NCI-H69 (cell line): ENCODE measurements at places on chromosomes 16 and 17.
A peak's percentile ranks its signal among the peaks of the same experiment; 100 is the strongest.

DNA sequence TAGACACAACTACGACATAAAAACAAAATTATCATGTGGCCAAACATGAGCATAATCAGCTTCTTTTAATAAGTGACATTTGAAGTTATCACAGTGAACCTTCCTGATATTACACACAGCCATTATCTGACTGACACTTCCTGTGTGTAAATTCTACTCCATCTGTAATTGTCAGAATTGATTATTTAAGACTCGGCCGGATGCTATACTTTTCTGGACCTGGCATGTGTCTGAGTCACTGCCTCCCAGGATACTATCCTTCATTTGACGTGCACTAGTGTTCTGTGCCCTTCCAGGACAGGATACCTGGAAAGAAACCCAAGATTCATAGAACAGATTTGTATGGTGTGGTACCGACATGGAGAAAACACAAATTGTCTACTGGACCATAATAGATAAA lies 242.0 kb downstream of the HS3ST3A1 start:
- no peak for DNase-seq

- no peak for DNase-seq
Measured at GRCh38 chr17:55833306-55833705, 82.5 kb downstream of the PCTP start.

GRCh38 chr17:67605256-67605912 lies 112.4 kb upstream of the NOL11 start:
- no peak for DNase-seq

GRCh38 chr16:1048442-1049112 lies 24.0 kb upstream of the SSTR5 start:
- peak; percentile 85 for DNase-seq

DNA sequence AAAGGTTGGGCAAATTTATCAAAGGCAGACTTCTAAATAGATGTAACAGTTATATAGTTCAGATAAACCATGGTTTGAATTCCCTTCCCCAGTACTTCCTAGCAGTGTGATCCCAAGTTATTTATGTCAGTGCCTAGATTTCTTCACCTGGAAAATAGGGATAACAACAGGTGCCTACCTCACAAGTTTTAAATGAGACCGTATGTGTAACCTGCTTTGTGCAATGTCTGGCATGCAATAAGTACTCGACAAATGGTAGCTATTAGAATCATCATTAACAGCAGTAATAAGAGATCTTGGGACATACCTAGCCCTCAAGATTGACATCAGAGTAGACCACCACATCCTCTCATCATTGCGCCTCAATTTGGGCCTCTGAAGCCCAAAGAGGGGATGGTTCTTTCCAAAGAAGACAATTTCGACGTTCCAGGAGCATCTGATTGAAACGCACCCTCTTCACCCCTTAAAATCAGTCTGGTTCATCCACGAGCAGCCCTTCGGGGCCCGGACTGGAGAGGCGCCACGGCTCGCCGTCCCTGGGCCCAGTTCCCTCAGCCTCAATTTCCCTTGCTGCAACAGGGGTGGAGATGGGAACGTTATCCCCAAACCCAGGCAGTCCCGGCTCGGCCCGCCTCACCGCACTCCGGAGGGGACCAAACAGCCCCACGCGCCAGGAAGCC lies 541 bp downstream of the ACACA start:
- DNase-seq, result peak; percentile 57

DNA sequence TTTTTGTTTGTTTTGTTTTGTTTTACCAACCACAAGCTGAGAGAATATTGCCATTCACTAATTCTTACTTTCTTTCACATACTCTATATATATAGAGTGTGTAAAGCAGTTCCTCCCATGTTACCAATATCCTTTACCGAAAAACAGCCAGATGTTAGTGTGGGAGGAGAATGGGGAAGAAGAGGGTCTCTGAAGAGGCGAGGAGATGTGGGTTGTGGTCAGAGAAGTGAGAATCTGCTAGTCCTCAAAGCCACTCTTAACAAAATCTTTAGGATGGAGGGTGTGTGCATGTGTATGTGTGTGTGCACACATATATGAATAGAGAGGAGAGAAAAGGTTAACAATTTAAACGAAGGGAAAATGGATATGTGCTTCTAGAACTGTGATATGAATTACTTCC lies 80.6 kb downstream of the TUBD1 start:
- no peak for DNase-seq

GRCh38 chr16:56269281-56269680 lies 78.0 kb downstream of the GNAO1 start:
- DNase-seq, result no peak

GRCh38 chr17:46976626-46977270 lies 2.3 kb downstream of the RPRML start:
- DNase-seq, result peak; percentile 45

GRCh38 chr17:7967751-7968150 lies 34.7 kb upstream of the GUCY2D start:
- DNase-seq, result no peak

GRCh38 chr17:80858301-80859001 lies 133.2 kb upstream of the CHMP6 start:
- no peak for DNase-seq

DNA sequence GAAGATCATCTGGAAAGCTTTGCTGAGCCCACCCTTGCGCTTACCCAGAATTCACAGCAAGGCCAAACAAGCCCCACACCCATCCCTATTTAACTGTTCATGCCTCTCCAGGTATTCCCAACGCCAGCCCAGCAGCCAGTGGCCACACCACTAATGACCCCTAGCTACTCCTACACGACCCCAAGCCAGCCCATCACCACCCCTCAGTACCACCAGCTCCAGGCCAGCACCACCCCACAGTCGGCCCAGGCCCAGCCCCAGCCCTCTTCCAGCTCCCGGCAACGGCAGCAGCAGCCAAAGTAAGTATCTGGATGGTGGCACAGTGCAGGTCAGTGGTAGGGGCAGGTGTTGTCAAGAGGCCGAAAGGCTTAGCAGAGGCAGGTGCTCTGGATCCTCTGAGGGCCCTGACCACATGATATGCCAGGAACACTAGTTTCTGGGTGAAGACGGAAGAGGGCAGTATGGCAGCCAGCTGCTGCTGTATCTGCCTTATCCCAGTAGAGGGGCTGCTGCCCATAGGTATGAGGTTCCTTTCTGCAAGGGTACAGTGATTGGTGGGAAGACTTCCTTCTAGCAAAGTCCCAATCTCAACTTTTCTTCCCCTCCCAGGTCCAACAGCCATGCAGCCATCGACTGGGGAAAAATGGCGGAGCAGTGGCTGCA lies 10.7 kb downstream of the PROCA1 start:
- no peak for DNase-seq

GRCh38 chr16:68851601-68852000 lies 8.3 kb downstream of the TANGO6 start:
- DNase-seq, result no peak

DNA sequence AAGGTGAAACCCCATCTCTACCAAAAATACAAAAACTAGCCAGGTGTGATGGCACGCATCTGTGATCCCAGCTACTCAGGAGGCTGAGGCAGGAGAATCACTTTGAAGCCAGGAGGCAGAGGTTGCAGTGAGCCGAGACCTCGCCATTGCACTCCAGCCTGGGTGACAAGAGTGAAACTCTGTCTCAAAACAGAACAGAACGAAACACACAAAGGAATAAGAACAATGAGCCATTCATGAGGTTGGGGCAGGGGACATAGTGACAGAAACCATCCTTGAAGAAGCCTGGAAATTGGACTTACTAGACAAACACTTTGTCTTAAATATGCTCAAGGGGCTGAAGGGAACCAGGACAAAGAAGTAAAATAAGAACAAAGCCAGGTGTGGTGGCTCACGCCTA lies 39.4 kb downstream of the WDR45B start:
- no peak for DNase-seq

GRCh38 chr16:58102665-58103392 lies 26.4 kb downstream of the CFAP20 start:
- DNase-seq, result no peak

DNA sequence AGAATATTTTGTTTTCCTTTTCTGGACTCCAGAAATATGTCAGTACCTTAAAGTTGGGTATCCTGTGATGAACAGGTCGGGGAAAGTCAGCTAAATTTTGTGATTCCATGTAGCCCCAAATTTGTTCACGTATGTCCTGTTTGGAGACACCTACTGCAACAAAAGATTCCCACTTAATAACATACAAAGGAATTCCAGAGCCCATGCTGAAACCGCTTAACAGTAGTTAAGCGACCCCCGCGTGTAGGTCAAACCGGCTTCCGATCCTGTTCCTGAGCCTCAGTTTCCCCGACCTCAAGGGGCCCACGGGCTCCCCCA lies 477 bp downstream of the MTHFSD start:
- DNase-seq, result no peak

GRCh38 chr16:22312897-22313781 lies 15.9 kb downstream of the POLR3E start:
- DNase-seq, result no peak

GRCh38 chr16:3242709-3243108 lies 7.8 kb upstream of the ZNF200 start:
- no peak for DNase-seq

DNA sequence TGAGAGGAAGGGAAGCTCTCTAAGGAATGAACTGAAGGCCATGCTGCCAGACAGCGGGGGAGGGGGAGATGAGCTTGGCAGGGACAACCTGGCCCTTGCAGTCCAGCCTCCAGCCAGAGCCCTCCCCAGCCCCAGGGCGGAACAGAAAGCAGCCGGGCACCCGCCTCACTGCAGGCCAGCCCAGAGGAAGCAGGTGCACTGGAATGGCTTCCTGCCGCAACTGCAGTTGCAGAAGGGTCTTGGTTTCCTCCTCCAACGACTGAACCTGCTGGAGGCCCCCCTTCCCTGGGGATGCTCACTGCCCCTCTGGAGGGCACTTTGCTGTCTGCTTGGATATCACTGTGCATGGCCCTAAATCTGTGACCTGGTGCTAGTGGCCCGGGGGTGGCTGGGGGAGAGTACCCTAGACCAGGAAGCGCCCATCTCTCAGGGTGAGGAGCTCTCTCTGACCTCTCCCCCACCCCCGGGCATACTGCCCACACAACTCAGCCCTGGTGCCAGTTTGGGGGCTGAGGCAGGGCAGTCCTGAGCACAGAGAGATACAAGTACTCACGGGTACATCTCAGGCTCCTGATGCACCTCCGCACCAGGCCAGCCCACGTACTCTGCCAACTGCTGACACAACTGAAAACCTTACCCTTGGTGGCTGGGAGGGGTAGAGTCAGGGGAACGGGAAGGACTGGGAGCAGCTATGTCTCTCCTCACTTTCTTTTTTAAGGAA lies 41.1 kb downstream of the MYO18A start:
- DNase-seq, result peak; percentile 52

- no peak for DNase-seq
Measured at GRCh38 chr17:63035695-63036094, 69.7 kb downstream of the TANC2 start.

- no peak for DNase-seq
Measured at GRCh38 chr16:8739989-8740704, 57.3 kb downstream of the TMEM186 start.

- DNase-seq, result no peak
Measured at GRCh38 chr17:61245706-61246135, 153.9 kb upstream of the TBX2 start.

GRCh38 chr16:11674001-11674817 lies 6.0 kb downstream of the SNN start:
- DNase-seq, result no peak

DNA sequence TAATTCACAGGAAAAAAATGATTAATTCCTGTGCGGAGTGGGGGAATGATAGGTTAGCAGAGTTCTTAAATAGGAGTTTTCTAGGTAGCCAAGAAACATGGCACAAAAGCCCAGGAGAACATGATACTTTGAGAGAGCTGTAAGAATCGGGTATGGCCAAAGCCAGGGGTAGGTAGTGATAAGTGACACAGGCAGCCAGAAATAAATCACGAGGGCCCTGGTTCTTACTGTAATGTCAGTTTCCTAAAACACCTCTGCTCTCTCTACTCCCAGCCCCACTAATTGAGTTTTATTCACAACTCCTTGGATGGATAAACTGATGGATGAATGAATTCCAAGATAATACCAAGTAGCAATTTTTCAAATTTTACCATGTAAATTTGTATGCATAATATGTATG lies 54.1 kb downstream of the VAT1L start:
- DNase-seq, result no peak

GRCh38 chr16:1770328-1771187 lies 785 bp downstream of the NME3 start:
- DNase-seq, result no peak

- no peak for DNase-seq
Measured at GRCh38 chr17:45357364-45357997, 40.7 kb upstream of the MAP3K14 start.

GRCh38 chr17:44307387-44308186 lies 814 bp upstream of the RUNDC3A start:
- peak; percentile 85 for DNase-seq
